ENCODE measurements at places on chromosomes 4 and X.

DNA sequence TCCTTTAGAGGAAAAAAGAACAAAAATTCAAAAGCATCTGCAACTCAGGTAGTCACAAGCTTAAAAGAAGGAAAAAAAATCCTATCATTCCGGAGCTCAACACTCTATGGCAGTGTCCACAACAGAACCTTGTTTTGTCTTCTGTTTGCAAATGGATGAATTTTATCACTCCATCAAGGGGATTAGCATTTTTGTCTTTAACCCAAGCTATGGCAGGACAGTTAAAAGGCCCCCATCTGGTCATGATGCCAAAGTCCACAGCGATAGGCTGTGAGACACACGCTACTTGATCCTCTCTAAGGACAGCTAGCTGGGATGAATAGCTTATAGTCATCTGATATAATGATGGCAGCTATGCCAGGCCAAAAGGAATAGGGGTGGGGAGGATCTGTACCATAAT lies 16.6 kb downstream of the AMER1 start:
- no peak for DNase-seq

DNA sequence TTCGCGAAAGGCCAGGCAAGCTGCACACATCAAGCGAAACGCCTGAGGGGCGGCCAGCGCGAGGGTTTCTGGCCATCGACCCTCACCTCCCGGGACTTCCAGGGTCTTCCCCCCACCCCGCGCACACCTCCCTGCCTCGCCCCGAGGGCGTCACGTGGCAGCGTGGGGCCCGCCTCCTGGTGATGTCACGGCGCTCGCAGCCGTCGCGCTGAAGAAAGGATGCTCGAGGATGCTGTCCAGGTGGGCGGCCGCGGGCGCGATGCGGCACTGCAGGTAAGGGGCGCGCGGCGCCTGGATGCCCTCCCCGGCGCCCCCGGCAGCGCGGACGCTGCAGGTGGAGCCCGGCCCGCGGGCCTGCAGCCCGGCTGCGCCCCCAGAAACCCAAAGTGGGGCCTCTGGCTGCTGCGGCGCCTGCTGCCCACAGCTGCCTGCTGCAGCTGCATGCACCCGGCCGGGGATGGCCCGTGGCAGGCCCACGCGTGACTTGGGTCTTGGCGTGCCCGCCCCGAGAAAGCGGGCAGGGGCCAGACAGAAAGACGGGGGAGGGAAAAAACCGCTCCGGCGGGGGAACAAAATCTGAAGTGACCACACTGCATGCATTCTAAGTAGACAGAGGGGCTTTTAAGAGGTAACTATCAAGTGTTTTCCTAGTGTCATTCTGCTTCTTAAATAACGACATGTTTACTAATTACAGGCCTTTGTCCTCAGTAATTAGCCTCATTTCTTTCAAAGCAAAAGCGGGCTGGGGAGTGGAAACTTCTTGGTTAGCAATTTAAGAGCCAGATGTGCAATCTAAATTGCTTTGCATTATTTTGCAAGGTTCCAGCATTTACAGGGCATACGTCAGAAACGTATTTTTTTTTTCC lies 1.7 kb downstream of the CLCN4 start:
- DNase-seq = peak; percentile 48

- DNase-seq = no peak
These were observed 63.1 kb downstream of the TSC22D3 start for GRCh38 chrX:107712231-107713202.

DNA sequence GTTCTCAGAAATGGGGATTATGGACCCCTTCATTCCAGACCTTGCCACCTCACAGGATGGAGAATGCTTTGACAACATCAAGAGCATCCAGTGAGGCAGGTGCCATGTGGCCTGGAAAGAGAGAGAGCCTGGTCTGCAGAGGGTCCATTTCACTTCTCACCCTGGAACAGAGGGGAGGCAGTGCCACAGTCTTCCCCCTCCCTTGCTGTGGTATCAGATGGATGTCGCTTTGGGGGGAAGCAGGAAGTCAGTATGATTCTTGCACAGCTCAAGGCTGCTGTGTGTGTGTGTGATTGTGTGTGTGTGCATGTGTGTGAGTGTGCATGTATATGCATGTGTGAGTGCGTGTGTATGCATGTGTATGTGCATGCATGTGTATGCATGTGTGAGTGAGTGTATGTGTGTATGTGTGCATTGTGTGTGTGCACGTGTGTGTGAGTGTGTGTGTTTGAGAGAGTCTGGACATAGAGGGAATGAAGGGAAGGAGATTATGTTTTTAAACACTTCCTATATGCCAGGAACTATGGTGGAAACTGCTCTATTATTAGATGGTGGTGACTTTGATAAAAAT lies 328.6 kb upstream of the CLNK start:
- no peak for DNase-seq

DNA sequence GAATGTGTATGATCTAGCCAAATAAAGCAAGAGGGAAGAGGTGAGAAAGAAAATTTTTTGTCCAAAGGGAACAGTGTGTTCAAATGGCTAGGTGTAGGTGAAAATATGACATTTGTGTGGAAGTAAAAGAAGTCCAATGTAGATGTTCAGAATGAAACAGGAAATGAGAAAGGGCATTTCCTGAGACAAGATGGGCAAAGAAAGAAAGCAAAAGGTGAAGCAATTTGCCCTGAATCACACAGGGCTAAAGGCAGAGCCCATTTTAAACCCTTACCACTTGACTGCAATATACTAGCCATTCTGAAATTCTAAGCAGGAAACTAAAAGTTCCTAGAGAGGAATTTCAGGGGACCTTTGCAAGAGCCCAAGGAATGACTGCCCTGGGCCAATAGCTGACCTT lies 36.0 kb downstream of the CLOCK start:
- DNase-seq = no peak

GRCh38 chr4:99811850-99812249 lies 4.8 kb upstream of the DAPP1 start:
- no peak for DNase-seq

- DNase-seq = no peak
These were observed 897.5 kb upstream of the AGA start for GRCh38 chr4:178339769-178340168.

DNA sequence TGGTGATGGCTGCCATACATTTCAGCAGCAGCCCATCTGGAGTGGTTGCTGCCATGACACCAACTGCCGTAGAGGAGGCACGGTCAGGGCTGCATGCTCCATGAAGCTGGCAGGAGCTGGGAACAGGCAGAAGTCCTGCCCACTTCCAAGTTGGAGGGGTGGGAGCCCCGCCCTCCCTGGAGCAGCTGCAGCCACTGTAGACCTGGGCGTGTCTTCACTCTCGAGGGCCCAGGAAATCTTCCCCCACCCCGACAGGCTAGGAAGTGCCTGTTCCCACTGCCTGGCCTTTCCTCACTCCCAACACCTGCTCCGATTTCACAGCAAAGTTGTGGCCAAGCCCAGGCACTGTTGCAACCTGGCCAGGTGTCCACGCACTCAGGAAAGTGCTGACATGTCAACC lies 42.3 kb downstream of the NALF2 start:
- DNase-seq = no peak

- DNase-seq = no peak
These were observed 667.1 kb downstream of the SH3BGRL start for GRCh38 chrX:81868979-81869378.

- DNase-seq = no peak
These were observed 10.1 kb downstream of the GDPD2 start for GRCh38 chrX:70432936-70433847.

DNA sequence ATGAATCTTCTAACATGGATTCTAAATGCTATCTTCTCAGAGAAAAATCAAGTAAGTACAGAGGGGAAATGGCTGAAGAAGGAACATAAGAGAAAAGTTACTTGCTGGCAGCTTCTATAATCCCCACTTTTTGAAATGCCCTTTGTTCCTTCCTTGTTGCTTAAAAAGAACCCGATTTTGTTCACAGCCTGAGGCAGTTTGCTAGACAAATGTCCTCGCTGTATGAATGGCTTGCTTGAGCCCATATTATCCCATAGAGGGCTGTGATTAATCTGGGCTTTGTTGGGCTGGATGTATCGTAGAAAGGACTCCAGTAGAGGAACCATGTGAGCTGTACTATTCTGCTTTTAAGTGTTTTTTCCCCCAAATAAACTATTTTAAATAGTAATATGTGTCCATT lies 134.3 kb upstream of the FGF13 start:
- DNase-seq = no peak

GRCh38 chr4:119100655-119101054 lies 35.0 kb upstream of the MYOZ2 start:
- DNase-seq = no peak

- DNase-seq = no peak
These were observed at the start of gene MAOA for GRCh38 chrX:43656005-43656494. Gene MAOA, plus strand, starts transcription at chrX:43656299. Its CDS starts 43 bp downstream, at chrX:43656342.

- DNase-seq = no peak
These were observed 20.7 kb upstream of the UGT2B15 start for GRCh38 chr4:68691186-68691585.

- no peak for DNase-seq
These were observed 37.9 kb upstream of the NKAP start for GRCh38 chrX:119981286-119982070.

GRCh38 chr4:8919651-8920288 lies 48.1 kb upstream of the HMX1 start:
- DNase-seq = no peak

GRCh38 chrX:93673869-93674271 lies at the start of gene FAM133A:
Gene FAM133A, plus strand, starts transcription at chrX:93674206. Its CDS starts 35,214 bp downstream, at chrX:93709420.
- no peak for DNase-seq

GRCh38 chr4:106993827-106994226 lies 42.3 kb downstream of the DKK2 start:
- DNase-seq = no peak

DNA sequence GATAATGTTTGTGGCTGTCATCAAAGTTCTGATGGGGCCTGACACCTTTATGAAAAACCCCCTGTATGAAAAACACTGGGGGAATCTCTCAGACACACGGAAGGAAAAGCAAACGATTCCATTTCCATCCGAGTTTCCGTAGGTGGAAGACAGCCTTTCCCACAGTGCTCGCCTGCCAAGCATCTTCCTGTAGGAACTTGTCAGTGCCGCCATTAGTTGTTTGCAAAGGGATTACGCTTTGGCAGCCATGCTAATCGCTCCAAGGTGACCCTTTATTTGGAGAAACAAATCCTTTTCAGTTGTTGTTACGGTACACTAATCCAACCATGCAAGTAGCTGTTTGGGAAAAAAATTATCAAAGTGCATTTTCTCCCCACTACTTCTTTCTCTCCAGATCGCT lies 44.4 kb upstream of the STOX2 start:
- no peak for DNase-seq

DNA sequence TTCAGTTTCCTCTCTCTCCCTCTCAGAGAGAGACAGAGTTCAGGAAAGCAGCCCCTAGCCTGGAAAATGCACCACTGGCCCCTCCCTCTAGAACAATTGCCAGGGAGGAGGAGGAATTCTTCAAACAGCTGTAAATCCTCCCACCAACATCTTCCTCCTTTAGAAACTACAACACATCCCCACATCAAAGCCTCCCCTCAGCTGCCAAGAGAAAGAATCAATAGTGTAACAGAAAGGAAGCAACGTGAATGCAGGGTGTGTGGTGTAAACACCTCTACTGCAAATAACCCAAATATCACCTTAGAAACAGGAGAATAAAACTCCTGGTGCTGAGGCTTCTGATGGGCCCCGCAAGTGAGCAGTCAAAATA lies 249.9 kb upstream of the GATB start:
- no peak for DNase-seq

DNA sequence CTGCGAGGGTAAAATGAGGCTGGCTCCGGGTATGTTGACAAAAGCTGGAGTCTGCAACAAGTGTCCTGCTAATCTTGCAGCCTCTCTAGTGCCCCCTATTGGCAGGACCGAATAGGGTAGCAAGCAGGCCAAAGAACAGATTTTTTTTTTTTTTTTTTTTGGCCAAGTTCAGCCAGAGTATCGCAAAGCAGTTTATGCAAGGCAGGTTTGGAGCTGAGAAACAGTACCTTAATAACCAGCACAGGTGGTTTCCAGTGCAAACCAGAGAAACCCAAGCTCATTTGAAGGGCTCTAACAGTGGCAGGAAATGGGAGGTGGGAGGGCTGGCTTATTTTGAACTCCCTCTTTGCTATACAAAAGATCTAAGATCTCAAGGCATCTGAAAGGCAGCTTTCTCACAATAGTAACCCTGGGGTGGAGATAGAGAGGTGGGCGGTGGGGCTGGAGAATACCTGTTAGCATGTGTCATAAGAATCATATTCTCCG lies 38.2 kb upstream of the OCIAD2 start:
- no peak for DNase-seq

GRCh38 chrX:119482481-119483480 lies 14.5 kb downstream of the SLC25A5 start:
- DNase-seq = peak; percentile 34

- DNase-seq = no peak
These were observed 1015.7 kb downstream of the TECRL start for GRCh38 chr4:63393544-63393943.

GRCh38 chrX:97563531-97564133 lies 679.9 kb downstream of the RPA4 start:
- DNase-seq = no peak

GRCh38 chrX:53288189-53288588 lies 6.8 kb upstream of the IQSEC2 start:
- DNase-seq = no peak

- no peak for DNase-seq
These were observed 10.2 kb downstream of the GASK1B start for GRCh38 chr4:158162631-158163030.

DNA sequence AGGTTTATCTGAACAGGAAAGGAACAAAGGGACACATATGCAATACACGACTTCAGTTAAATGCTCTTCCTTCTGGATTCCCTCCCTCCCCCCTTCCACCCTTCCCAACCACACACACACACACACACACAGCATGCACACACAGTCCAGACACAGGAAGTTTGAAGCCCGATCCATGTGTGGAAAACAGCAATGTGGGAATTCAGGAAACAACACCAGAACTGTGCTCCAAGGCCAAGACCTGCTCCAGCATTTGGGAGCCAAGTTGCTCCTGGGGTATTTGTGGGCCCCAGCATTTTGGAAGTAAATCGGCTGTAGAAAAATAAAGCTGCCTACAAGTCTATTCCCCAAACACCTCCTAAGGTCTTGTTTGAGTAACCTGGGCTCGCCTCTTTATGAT lies 5.6 kb upstream of the AMOT start:
- no peak for DNase-seq

- DNase-seq = no peak
These were observed 758.1 kb downstream of the SH3BGRL start for GRCh38 chrX:81959964-81960363.

DNA sequence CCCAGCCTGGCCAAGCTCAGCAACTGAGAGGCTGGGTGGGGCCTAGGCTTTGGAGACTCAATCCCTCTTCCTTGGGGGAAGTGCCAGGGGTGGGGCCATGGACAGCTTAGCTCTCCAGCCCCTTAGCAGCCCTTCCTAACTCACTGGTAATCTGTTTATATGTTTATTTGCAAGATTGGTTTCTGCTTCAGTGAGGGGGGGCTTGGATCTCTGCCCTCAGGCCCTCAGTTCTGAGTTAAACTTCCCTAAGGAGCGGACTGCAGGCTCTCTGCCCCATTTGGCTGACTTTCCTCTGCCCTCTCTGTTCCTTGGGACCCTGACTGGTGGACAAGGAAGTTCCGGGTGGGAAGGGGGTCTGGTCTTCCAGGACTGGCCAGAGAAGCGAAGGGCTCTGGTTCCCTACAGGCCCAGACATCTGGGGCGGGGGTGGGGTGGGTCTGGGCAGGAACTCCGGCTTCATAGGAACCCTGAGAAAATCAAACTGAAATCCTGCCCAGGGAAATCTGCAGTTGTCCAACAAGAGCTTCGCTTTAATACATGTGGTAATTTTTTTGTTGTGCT lies 51.4 kb downstream of the NALF2 start:
- no peak for DNase-seq

- no peak for DNase-seq
These were observed 1.4 kb upstream of the ARHGAP6 start for GRCh38 chrX:11666952-11667685.

- DNase-seq = no peak
These were observed 18.7 kb upstream of the ALG13 start for GRCh38 chrX:111662292-111662691.

GRCh38 chr4:8762951-8763735 lies 108.5 kb downstream of the HMX1 start:
- no peak for DNase-seq
